NCI-H2081 (cell line): ENCODE measurements at places on chromosomes 6 and 20.
A peak's percentile ranks its signal among the peaks of the same experiment; 100 is the strongest.

GRCh38 chr6:109165392-109165974 lies 70.2 kb downstream of the CEP57L1 start:
- DNase-seq, result peak; percentile 31

- DNase-seq, result no peak
These were observed 463.5 kb upstream of the FLRT3 start for GRCh38 chr20:14800707-14801425.

- peak; percentile 24 for DNase-seq
These were observed 610.3 kb downstream of the RNF144B start for GRCh38 chr6:18997375-18997826.

GRCh38 chr20:1377341-1377871 lies 15.4 kb downstream of the FKBP1A start:
- no peak for DNase-seq

- DNase-seq, result no peak
These were observed 121.4 kb upstream of the TRAF3IP2 start for GRCh38 chr6:111727041-111727440.

GRCh38 chr6:22575190-22575589 lies 5.8 kb downstream of the HDGFL1 start:
- no peak for DNase-seq

DNA sequence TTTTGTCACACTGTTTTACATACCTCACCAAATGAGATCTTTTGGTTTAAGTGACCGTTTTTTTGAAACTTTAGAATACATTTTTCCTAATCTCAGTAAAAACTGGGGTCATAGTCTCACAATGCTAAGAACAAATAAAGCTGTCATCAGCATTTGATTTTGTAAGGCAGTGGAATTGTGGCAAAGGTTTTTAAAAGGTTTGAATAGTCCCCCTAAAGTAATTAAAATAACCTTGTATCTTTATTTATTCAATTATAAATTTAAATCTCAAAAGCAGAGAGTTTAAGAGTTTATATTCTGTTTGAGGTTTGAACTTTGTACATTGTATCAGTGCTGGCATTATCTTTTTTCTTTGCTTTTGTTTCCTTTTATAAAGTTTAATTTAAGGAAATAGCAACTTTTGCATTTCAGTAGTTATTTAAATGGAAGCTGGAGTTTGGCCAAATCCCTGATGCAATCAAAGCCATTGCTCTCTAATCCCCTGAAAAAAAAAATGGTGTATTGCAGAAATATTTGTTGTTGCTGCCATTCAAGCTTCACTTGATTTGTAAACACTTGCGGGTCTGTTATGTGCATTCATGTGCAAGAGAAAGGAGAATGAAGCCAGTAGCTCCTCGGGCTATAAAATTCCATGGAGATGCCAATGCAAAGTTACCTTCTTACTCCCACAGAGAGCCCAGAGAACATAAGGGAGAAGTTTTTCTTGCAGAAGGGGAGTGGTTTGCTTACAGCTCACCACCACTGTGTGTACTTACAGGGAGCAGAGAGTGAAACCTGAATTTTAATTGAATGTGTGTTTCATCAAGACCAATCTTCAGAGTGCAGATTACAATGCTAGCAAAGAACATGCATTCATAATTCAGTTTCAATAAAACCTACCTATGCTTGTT lies 391.8 kb downstream of the ARHGAP18 start:
- no peak for DNase-seq

DNA sequence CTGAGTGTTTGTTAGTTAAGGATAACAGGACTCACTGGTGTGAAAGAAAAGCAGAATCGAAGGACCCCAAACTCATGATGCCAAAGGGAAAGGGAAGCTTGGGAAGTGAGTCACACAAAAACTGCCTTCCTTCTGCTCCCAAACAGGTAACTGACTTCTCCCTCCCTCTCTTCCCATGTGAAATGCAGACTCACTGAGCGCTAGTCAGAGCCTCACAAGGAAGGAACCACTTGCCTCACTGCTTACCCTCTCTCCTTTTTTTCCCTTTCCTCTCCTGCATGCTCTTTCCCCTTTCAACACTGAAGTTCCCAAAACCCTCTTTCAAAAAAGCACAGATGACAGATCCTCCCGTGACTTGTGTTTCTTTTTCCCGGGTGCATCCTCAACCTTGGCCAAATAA lies 56.4 kb downstream of the LYRM4 start:
- no peak for DNase-seq
